ENCODE measurements at places on chromosomes 4 and X.

GRCh38 chr4:159434114-159434870 lies 331.4 kb downstream of the RAPGEF2 start:
- DNase-seq: no peak

DNA sequence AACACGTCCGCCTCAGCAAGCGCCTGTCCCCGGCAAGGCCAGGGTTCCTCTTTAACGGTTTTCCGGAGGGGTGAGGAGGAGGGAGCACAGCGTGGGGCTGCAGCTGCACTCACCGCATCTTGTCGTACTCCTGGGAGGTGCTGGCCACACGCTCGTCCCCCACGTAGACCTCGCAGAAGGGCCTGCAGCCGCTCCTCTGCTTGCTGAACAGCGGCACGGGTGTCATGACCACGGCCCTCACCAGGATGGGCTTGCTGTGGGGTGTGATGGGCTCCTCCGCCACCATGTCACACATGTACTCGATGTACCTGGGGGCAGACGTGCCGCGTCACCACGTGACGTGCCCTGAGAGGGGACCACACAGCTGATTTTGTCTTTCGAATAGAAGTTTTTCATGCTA lies 51.6 kb upstream of the CPLX1 start:
- DNase-seq: no peak

- DNase-seq: no peak
These were observed 649 bp upstream of the VBP1 start for GRCh38 chrX:155215443-155216178.

DNA sequence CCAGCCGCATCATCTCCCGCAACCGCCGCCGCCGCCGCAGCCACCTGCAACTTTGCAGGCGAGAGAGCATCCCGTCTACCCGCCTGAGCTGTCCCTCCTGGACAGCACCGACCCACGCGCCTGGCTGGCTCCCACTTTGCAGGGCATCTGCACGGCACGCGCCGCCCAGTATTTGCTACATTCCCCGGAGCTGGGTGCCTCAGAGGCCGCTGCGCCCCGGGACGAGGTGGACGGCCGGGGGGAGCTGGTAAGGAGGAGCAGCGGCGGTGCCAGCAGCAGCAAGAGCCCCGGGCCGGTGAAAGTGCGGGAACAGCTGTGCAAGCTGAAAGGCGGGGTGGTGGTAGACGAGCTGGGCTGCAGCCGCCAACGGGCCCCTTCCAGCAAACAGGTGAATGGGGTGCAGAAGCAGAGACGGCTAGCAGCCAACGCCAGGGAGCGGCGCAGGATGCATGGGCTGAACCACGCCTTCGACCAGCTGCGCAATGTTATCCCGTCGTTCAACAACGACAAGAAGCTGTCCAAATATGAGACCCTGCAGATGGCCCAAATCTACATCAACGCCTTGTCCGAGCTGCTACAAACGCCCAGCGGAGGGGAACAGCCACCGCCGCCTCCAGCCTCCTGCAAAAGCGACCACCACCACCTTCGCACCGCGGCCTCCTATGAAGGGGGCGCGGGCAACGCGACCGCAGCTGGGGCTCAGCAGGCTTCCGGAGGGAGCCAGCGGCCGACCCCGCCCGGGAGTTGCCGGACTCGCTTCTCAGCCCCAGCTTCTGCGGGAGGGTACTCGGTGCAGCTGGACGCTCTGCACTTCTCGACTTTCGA lies 654 bp downstream of the ATOH1 start:
- DNase-seq: no peak

DNA sequence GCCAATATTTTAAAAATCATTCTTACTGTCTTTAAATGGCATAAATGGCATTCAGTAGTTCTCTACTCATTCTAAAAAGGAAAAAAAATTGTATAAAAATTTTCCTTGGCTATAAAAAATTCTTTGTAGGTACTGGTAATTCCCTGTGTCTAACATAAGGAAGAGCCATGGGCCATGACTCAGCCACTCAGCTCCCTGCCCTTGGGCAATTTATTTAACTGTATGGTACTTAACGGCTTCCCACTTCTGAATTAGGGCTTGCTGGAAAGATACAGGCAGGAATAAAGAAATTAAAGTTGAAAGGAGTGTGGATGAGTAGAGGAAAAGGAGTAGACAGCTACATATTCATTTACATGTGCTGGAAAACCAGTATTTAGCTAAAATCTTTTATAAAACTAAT lies 30.6 kb downstream of the ABHD18 start:
- DNase-seq: no peak

DNA sequence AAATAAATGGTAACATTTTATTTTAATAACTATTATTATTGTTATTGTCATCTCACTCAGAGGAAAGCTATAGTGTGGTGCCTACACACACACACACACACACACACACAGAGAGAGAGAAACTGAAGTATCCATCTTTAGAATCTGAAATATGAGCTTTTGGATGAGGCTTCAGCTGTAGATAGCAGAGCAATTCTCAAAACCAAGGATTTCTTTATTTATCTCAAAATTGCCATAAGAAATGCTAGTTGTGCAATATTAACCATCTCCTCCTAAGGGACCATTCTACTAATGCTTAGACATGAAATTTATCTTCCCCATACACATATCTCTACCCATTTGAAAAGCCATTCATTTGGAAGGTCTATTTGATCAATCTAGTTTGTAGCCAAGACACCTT lies 50.1 kb upstream of the SGMS2 start:
- no peak for DNase-seq

GRCh38 chr4:185283723-185284122 lies 74.3 kb downstream of the SNX25 start:
- no peak for DNase-seq

DNA sequence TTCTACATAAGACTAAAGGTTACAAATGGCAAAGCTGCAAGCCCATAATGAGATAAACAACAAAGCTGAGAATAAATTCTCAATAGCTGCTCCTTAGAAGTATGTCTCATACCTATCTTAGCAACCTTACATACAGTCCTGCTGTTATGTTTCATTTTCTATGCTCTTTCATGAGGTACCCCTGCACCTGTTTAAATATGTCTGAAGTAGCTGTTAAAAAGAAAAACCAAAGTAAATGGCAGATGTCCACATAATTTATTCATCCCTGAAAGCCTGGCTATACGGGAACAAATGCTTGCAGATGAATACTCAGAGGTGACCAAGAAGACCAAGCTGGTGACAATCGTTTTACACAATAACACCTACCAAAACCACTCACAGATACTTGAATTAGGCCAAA lies 22.5 kb downstream of the PPA2 start:
- DNase-seq: no peak

DNA sequence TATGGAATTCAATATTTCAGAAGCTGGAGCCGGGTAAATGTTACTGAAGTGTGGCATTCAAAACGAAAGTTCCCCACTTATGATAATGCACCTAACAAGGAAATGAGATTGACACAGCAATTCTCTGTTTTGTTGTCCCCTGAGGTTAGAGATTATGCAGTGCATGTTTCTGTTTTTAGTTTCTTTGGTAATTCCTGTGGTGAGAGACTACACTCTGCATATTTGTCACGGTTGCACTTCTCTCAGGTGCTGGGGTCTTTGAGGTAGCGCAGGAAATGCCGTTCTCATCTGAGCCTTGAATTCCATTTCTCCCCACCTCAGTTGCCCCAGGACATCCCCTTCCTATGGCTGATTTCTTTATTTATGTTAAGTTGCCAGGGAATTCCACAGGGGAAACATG lies 15.3 kb upstream of the BEND4 start:
- no peak for DNase-seq

- no peak for DNase-seq
These were observed 398.0 kb downstream of the SMARCA1 start for GRCh38 chrX:129125122-129125914.

- no peak for DNase-seq
These were observed 67.7 kb downstream of the PPARGC1A start for GRCh38 chr4:23822181-23822580.

DNA sequence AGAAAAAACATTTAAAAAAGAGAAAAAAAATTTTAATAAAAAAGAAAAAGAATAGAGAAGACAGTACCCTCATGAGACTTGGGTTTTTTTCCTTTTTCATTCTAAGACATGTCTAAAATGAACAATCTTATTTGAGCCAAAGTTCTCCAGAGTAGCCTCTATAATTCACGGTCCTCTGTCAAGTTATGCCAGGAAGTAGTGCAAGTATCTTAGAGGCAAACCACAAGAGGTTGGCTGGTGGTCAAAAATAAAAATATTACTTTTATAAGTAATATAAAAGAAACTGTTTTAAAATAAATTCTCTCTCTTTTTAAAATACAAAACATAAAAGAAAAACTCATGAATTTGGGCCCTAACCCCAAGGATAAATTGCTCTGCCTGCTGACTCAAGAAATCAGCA lies 26.5 kb downstream of the HNRNPDL start:
- DNase-seq: no peak

- DNase-seq: no peak
These were observed 269.2 kb downstream of the CBLL2 start for GRCh38 chrX:22541926-22542325.

DNA sequence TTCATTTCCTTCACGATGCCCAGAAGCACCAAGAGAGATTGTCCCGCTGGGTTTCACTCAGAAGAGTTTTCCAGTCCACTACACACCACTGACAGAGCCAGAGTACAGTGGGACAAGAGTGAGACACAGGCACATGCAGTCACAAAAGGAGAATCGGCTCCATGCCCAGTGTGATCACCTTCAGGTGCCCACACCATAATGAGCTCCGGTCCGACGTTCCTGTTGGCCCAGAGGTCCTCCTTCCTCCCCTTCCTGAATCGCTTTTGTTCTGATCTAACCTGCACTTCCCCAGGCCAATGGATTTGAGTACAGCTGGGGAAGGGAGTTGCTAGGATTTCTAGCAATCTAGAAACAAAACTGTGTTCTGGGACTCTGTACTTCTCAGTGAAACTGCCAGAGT lies 4.6 kb upstream of the CHRNA9 start:
- no peak for DNase-seq

- DNase-seq: no peak
These were observed 18.4 kb downstream of the HMX1 start for GRCh38 chr4:8853249-8853648.

- no peak for DNase-seq
These were observed 280.8 kb upstream of the ZCCHC13 start for GRCh38 chrX:74023203-74023602.

- DNase-seq: no peak
These were observed 85.7 kb downstream of the EFNB1 start for GRCh38 chrX:68914479-68914946.

DNA sequence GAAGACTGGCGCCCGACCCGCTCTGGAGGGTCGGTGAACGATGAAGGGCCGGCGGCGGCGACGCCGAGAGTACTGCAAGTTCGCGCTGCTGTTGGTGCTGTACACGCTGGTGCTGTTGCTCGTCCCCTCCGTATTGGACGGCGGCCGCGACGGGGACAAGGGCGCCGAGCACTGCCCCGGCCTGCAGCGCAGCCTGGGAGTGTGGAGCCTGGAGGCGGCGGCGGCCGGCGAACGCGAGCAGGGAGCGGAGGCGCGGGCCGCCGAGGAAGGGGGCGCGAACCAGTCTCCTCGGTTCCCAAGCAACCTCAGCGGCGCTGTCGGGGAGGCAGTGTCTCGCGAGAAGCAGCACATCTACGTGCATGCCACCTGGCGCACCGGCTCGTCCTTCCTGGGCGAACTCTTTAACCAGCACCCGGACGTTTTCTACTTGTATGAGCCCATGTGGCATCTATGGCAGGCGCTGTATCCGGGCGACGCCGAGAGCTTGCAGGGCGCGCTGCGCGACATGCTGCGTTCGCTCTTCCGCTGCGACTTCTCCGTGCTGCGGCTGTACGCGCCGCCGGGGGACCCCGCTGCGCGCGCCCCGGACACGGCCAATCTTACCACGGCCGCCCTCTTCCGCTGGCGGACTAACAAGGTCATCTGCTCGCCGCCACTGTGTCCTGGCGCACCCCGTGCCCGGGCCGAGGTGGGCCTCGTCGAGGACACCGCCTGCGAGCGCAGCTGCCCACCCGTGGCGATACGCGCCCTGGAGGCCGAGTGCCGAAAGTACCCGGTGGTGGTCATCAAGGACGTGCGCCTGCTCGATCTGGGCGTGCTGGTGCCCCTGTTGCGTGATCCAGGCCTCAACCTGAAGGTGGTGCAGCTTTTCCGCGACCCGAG lies 568 bp downstream of the CHST7 start:
- peak; percentile 47 for DNase-seq

DNA sequence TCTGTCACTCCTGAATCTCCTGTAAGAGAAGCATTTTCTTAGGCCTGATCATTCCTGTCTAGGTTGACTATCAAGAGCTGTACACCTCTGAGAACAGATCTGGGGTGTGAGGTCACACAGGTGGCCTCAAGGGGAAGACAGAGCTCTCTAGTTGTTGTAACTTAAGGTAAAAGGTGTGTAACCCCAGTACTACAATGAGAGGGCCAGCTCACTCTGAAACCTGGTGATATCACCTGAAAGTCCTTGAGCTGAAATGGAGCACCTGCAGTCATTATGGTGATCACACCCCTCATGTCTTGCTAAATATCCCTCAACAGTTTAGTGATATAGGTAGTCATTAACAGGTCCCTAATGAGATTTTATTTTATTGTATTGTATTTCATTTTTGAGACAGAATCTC lies 8.8 kb upstream of the FAM9C start:
- no peak for DNase-seq
